Inflammatory macrophage treated with lipopolysaccharide for 1 hour (primary cell): ENCODE measurements at places on chromosomes 5 and 9.
A peak's percentile ranks its signal among the peaks of the same experiment; 100 is the strongest.

DNA sequence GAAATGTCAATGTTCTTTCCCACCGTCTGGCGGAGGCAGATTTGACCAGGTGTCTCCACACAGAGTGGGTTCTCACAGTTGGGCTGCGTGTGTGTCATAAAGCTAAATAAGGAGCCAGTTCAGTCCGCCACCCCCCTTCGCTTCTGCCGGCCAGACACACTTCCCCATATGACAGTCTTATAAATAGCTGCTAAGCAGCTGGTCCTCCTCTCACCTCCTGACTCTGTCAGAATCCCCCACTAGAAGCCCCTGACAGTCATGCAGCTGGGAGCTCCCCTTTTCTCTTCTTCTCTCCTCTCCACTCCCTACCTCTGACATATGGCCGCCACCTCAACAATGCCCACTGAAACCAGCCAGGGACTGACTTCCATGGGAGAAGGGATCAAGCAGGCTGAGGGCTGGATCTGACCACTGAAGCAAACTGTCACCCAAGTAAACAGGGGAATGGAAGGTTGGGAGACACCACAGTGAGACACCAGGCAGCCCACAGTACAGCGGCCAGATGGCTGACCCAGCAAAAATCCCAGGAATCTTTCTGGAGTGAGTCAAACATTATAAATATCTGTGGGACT is 141.9 kb upstream of the EFNA5 start:
- DNase-seq = no peak

- DNase-seq = no peak
Measured at GRCh38 chr5:59661954-59662615, 231.4 kb downstream of the PDE4D start.

DNA sequence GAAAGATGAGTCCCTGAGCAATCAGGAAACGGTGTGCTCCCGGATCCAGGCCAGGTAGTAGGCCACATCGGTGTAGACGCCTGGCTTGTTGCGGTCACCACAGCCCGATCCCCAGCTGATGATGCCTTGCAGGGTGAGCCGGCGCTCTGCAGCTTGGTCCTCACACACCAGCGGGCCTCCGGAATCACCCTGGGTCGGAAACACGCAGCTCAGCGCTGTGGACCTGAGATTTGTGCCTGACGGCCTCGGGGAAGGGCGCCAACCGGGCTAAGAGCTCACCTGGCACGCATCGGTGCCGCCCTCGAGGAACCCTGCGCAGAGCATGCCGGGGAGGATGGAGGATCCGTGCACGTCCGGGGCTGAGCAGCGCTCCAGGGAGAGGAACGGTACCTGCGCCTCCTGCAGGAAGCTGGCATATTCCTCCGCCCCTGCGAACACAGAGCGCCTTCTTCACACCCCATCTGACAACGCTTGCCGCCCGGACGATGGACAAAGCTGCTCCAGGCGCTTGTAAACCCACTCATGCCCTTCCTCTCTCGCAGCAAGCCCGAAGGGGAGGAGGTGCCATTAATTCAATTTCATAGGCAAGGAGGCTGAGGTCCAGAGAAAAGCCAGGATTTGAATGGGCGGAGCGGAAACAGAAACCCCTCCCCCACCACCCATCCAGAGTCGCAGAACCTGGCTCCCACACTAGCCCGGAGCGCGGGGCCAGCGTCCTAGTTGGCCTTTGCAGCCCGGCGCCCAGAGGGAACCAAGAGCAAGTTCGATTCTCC is 2.0 kb upstream of the PFN3 start:
- DNase-seq = no peak

GRCh38 chr5:99129768-99130501 is 201.1 kb upstream of the CHD1 start:
- DNase-seq = peak; percentile 27

- DNase-seq = no peak
Measured at GRCh38 chr5:125232779-125233230, 486.4 kb upstream of the ZNF608 start.

DNA sequence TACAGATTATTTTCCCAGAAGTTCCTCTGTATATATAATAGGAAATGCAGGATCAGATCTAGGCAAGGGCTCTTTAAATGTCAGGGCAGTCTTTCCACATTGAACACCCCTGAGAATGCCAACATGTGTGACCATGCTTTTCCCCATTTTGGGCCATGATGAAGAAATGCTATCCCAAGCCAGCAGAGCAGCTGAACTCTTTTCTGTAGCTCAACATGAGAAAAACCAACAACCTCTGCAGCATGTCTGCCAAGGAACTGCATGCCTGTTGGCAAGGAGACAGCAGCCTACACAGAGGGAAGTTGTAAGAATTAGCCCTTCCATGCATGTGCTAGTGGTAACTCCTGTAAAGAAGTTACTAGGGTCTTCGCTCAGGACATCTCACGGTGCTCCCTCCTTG is 9.5 kb upstream of the IFNK start:
- no peak for DNase-seq

GRCh38 chr5:2096887-2097505 is 214.3 kb upstream of the IRX4 start:
- DNase-seq = no peak

DNA sequence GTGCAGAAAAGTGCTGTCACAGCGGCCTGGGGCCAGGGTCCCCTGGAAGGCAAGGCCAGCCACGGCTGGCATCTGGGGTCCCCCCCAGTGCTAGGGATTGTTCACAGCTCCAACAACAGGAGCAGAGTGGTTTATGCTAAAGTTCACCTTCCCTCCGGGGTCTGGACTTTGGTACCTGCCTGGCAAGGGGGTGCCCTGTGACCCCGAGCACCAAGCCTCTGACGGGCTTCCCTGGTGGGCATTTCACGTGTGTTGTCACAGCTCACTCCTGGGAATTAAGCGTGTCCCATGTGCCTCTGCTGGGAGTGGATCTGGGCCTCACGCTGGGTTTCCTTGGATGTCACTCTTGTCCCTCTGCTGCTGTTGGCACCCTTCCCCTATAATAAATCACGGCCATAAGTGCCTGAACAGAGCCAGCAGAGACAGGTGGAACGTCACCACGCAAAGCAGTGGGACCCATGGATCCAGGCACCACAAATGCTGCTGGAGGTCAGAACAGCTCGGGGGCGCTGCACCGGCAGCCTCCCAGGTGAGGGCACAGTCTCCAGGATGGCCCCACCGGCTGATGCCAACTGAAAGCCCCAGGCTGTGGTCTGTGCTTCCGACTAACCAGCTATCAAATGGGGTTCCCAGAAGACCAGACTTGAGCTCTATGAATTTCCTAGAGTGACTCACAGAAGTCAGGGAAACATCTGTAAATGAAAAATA is 17.8 kb upstream of the ZDHHC11 start:
- DNase-seq = no peak
